ENCODE measurements at places on chromosomes 6 and 20. TPM values are rescaled to one million over a fixed set of nuclear protein-coding genes. Genes with fewer than 3 reads are reported as not detected.

GRCh38 chr6:136235233-136235564, 14.9 kb downstream of the MTFR2 start:
- DNase-seq: no peak

DNA sequence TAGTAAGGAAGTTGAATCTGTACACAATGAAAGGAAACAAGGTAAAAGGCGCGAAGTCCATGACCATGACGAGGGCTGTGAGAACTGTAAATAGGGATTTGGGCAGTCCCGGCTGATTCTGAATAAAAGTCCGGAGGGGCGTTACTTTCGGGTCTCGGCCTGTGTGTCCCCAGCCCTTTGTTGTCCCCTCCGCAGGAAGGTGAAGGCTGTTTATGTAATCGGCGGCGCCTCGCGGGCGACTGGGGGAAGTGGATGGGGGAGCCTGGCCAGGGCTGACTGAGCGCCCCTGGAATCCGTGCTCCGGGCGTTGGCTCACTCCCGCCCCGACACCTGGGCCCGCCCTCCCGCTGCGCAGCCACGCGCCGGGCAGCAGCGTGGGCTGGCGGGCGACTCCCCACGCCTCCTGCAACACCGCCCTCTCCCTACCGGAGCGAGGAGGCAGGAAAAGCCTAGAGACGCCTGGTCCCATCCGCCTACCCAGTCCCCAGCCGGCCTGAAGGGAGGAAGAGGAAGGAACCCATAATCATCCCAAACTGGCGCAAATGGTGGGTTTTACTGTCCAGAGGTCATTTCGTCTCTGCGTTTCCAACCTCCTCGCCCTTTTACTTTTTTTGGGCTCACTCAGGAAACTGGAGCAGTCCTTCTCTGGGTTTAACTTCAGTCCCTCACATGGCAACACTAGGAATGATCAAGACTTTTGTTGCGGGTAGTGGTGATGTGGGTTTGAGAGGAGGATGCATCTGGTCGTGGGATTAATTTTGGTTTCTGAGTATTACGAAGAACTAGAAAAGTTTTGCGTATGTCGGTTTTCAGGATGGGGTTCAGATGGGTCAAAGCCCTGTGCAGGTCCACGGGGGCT, 12.1 kb downstream of the TRIM31 start:
- DNase-seq: no peak

DNA sequence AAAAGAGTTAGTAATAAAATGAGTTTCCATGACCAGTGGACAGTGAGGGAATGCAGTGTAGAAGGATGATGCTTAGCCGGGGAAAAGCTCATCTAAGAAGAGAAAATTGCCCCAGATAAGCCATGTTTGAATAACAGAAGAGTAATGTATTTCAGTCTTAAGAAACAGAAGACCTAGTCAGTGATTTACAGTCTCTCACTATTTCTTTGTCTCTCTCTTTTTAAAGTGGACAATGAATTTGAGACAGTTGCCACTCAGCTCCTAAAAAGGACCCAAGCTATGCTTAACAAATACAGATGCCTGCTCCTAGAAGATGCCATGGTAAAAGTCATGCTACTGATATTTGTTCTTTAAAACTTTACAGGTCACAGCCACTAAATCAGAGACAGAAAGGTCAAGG, 19.4 kb upstream of the RPL7L1 start:
- DNase-seq: no peak

DNA sequence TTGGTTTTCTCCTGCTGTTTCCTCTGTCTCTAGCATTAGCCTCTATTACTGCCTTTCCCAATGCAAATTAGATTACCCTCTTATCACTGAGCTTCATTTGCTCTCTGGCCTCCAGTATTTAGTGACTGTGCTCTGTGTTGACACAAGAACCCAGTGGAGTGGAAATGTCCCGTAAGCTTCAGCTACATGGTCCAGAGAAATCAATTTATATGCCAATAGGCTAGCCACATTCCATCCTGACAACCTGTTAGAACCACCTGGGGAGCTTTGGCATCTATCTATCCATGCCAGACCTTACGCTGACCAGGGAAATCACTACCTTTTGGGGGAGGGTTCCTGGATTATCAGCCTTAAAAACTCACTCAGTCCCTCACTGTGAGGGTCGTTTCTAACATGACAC, 459.6 kb downstream of the UTRN start:
- no peak for DNase-seq

NEURL2 gene
- polyA plus RNA-seq: 6.0 TPM

Data from right renal cortex interstitium (tissue), 3 donors.